ENCODE measurements at places on chromosomes 4 and X. TPM values are rescaled to one million over a fixed set of nuclear protein-coding genes. Genes with fewer than 3 reads are reported as not detected.

The GPR143 gene
- 5.8 TPM for polyA plus RNA-seq

The FOXR2 gene
- polyA plus RNA-seq: not detected

The KIF4A gene
- 20.3 TPM for polyA plus RNA-seq

The EGFL6 gene
- polyA plus RNA-seq: 0.22 TPM

The ARMCX4 gene
- 6.7 TPM for polyA plus RNA-seq

The GPR119 gene
- polyA plus RNA-seq: not detected

The COL25A1 gene
- not detected for polyA plus RNA-seq

The CA5B gene
- 3.0 TPM for polyA plus RNA-seq

The DMRTC1B gene
- polyA plus RNA-seq: 10.4 TPM

The IQSEC2 gene
- polyA plus RNA-seq: 17.8 TPM

The PTTG2 gene
- 5.6 TPM for polyA plus RNA-seq

The ADH1C gene
- polyA plus RNA-seq: not detected

The RRAGB gene
- 23.0 TPM for polyA plus RNA-seq

The GPRIN3 gene
- 0.24 TPM for polyA plus RNA-seq

The MAGEA9B gene
- polyA plus RNA-seq: not detected

The F8A3 gene
- 7.9 TPM for polyA plus RNA-seq

The MAGED4B gene
- 138 TPM for polyA plus RNA-seq

The PRSS12 gene
- polyA plus RNA-seq: 0.19 TPM

The GPR173 gene
- 26.3 TPM for polyA plus RNA-seq

The UNC5C gene
- 3.7 TPM for polyA plus RNA-seq

The DDX53 gene
- not detected for polyA plus RNA-seq

The MAGED4 gene
- polyA plus RNA-seq: 107 TPM

The CAMK2D gene
- 6.0 TPM for polyA plus RNA-seq

The NPY2R gene
- 0.20 TPM for polyA plus RNA-seq

The LONRF3 gene
- polyA plus RNA-seq: 0.20 TPM

The FAM9C gene
- not detected for polyA plus RNA-seq

The SLC6A14 gene
- polyA plus RNA-seq: not detected

The MPC1L gene
- not detected for polyA plus RNA-seq

Measured in brain (organoid and tissue), 16 donors.